Cerebellar nuclear complex (tissue), 1 donor: ENCODE measurements at places on chromosomes 5 and 9.
A peak's percentile ranks its signal among the peaks of the same experiment; 100 is the strongest.

DNA sequence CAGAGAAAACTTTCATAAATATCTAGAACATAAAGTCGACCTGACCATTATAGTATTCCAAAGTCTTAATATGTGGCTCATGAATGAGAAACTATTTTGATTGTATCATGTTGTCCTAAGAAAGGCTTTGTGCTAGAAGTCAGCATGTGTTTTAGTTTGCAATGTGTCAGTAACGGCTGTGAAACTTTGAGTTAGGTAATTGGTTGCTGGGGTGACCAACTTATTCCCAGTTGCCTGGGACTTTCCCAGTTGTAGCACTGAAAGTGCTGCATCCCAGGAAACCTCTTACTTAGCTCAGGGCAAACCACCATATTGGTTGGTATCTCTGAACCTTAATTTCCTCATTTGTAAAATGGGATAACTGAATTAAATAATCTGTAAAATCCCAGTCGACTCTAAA is 114.6 kb upstream of the SLC12A2 start:
- no peak for DNase-seq

DNA sequence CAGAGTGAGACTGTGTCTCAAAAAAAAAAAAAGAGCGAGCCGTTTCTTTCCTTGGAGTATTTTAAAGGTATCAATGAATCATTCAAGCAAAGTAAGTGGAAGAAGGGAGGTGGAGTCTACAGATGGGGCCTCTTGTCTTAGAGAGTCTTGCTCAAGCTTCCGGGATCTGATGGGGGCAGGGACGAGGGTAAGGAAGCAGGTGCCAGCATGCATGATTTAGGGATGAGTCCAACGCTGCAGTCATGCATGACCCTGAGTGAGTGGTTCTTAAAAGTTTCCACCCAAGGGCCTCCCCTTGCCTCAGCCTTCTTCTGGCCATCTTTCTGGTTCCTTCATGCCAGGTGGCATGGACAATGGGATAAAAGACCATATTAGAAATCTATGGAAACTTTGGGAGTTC is 79.6 kb downstream of the MYO10 start:
- DNase-seq: no peak

GRCh38 chr5:110038297-110038997 is 348.7 kb downstream of the MAN2A1 start:
- DNase-seq: no peak

- DNase-seq: no peak
These were observed 4.5 kb downstream of the GRK6 start for GRCh38 chr5:177430972-177431316.

DNA sequence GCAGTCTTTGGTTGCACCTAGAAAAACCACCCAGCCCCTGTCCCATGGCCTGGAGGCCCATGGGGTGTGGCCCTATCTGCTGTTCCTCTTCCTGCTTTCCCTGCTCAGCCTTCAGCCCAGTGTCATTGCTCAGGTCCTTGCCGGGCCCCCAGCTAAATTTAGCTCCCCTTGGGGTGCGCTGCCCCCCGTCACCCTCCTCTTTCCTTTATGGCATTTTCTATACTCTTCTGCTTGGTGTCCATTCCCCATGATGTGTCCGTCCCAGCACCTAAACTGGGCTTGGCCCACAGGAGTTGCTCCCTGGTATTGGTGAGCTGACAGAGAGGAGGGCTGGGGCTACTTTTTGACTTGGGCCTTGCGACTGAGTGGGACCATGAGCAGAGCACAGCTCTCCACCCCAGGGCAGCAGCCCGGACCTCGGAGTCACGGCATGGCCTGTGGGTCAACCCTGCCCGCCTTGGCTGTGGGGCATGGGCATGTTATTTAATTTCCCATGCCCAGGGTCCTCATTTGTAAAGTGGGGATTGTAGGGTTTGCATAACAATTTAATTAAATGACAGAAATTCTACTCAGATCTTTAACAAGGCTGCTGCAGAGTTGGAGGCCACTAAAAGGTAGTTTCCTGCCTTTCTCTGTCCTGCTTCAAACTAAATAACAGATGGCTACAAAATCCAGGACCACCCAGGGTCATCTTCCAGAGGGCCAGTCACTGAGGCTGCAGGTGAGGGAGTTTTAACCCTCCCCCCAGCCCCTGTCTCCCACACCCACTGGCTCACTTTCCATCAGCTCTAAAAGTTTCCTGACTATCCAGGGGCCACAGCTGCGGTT is 98.2 kb downstream of the DAP start:
- DNase-seq: no peak

- DNase-seq: peak; percentile 3
These were observed 560.7 kb downstream of the HTR1A start for GRCh38 chr5:63401436-63402046.

DNA sequence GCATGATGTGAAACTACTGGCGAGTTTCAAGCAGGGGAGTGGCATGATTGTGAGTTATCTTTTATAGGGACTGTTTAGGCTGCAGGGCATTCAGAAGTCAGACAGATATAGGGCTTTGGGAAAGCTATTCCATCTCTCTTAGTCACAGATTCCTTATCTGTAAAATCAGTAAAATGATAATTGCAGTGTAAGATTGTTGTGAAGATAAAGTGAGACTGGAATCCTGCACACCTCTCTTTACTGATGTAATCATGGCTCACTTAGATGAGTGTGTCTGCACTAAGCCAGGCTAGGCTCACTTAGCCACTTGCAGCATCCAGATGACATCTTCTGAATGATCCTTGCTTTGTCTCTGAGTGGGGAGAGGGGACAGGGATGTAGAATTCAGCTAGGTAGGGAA is 81.8 kb upstream of the MAMDC2 start:
- DNase-seq: no peak

- DNase-seq: no peak
These were observed 26.1 kb downstream of the PWWP2A start for GRCh38 chr5:160092960-160093707.

DNA sequence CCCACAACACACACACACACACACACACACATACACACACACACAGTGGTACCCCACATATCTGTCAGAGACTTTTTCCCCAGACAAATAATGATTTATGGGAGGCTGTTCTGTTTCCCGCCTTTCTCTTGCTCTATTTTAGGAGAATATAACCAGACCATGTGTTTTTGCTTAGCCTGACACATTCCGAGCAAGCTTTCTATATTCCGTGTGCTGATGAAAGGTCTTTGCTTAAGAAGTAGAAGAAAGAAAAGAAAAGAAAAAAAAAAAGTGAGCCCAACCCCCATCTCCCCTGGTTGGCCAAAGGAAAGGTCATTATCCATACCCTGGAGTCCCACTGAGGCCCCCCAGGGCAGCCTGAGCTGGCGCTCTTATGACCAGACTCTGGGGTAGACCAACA is 338.6 kb downstream of the SLIT3 start:
- no peak for DNase-seq

DNA sequence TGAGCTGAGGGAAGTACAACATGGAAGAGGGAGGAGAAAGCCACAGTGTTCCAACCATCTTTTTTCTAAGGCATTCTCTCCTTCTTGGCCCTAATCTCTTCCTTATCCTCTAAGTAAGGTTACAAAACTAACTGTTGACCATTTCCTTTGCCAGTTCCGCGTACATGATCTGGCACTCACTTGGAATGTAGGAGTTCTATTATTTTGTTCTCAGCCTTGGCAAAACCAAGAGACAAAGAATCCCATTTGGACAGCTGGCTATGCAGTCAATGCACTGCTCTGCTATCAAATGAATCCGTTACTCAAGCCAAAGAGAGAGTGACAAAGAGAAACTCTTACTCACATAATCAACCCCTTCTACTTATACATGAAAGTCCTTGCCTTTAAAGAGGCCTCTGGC is 410.3 kb downstream of the DTWD2 start:
- DNase-seq: no peak

GRCh38 chr9:76713381-76713780 is 50.9 kb upstream of the PCA3 start:
- no peak for DNase-seq

- no peak for DNase-seq
These were observed 312.9 kb upstream of the RPS23 start for GRCh38 chr5:82591021-82591515.

- no peak for DNase-seq
These were observed 778.9 kb upstream of the ZNF608 start for GRCh38 chr5:125525356-125525755.

DNA sequence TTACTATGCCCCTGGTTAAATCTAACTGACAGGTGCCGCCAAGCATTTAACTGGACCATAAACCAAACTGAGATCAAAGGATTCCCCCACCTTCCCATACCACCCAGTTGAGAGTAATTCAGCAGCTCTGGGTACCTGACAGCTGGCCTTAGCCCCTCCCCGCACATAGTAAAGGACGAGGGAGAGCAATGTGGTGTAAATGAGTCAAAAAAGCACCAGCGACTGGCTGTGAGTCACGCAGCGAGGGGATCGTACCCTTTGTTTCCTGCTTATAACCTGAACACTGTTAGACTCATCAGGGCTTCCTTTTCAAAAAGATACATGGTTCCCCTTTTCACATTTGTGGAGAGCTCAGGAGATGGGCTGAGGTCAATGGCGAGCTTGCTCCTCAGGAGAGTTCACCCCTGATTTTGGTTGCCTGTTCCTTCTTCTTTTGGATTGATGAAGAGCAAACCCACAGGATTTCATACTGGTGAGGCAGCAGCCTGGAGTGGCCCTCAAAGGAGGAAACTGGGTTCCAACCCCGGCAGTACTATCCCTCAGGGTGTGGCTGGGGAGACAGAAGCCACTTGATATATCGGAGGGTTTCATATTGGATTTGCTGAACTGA is 71.5 kb downstream of the ANKRD33B start:
- DNase-seq: no peak

DNA sequence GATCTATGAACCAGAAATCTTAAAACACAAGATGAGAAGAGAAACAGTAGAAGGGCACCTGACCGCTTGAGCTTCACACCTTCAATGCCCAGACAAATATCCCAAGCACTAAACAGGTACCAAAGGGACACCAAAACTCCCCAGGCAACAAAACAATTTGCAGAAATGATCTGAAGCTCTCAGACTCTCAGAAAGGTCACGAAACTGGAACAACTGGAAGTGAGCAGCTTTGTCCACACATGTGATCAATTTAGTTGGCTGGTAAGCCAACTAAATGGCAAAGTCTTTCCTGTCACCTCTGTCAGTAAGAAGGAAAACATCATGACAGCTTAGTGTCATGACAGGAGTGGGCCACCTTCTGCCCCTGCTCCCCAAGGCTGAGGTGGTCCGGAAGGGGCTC is 4.1 kb downstream of the IPPK start:
- DNase-seq: no peak

GRCh38 chr5:6736106-6736505 is 22.9 kb downstream of the TENT4A start:
- DNase-seq: no peak

GRCh38 chr9:85001925-85002324 is 332.4 kb downstream of the NTRK2 start:
- no peak for DNase-seq

DNA sequence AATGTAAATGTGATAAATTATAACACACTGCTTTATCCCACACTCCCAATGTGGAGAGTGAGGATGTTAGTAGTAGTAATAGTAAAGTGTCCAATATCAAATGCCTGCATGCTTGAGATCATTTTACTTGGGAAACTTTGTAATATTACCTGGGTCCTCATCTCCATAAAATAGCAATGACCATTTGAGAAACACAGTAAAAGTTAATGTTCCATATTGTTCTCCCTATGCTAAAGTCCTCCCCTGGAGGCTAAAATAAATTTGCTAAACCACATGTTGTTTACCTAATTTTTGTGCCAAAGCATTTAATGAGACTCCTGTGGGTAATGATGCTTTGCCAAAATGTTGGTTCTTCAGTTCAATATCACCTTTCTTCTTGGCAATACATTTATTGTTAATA is 291.2 kb downstream of the CDH10 start:
- no peak for DNase-seq

DNA sequence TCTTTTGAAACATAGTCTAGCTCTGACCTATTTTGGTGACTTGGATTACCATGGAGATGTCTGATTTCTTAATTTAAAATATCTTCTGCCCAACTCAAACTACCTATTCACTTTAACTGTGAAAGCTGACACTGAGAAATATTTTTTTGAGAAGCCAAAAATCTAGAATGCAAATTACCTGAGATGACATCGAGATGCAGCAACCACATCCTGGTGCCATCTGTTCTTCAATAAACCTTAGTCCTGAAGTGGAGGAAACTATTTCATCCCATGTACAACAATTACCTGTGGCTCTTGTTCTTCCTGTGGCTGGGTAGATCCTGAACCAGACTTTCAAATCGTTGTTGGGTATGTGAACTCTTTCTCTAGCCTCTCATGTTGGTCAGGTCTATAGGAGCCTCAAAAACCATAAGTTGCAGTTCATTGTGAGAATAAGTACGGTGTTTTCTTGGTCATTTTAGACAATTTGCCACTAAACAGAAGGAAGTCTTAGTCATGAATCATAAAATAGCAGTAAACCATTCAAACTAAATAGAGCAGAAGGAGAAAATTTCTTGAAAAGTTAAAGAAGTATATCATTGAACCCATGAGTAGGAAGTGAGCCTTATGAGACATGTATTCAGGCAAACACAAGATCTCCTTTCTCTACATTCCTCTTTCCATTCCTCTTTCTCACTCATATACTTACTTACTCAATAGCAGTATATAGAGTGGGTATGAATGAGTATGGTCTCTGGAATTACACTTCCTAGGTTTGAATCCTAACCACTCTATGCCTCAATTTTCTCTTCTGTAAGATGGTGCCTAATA is 176.0 kb downstream of the HMHB1 start:
- DNase-seq: no peak

DNA sequence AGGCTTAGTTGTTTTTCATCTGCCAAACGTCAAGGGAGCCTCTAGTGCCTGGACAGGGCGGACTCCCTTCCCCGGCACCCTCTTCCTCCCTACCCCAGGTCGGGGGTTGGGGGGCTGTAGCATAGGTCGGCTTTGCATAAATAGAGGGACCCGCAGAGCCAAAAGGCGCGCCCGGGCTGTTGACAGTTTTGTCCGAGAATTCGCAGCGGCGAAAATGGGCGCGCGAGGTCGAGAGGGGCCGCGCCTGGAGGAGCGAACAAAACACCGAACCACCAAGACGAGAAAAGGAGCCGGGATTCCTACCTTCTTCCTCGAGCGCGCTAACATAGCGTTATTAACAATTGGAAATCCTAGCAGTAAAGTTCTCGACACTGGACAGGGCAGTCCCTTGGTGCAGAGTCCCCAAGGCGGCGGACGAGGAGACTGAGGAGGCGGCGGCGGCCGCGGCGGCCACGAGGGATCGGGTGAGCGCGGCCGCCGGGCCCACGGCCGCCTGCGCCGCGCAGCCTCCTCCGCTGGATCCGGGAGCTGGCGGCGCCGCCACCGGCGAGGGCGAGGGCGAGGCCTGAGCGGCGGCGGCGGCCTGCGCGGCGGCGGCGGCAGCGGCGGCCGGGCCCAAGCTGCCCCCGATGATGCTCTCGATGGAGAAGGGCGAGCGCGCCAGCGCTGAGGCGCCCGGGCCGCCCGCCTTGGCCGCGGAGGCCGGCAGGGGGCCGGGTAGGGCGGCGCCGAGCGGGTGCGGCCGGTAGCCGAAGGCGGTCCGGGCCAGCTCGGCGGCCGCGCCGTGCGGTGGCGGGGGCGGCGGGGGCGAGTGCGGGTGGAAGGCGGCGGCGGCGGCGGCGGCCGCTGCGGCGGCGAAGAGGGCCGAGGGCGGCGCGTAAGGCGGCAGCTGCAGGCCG is 1.7 kb downstream of the FOXD1 start:
- DNase-seq: no peak

- no peak for DNase-seq
These were observed 11.4 kb downstream of the ASTN2 start for GRCh38 chr9:117403403-117403811.
